Mesenteric fat pad (tissue), 1 donor: ENCODE measurements at places on chromosomes 13 and 19. TPM values are rescaled to one million over a fixed set of nuclear protein-coding genes. Genes with fewer than 3 reads are reported as not detected.

GRCh38 chr19:33529094-33529676 is 7.6 kb upstream of the PEPD start:
- no peak for DNase-seq

GRCh38 chr13:98345107-98345935 is 168.3 kb upstream of the RNF113B start:
- DNase-seq, result no peak

DNA sequence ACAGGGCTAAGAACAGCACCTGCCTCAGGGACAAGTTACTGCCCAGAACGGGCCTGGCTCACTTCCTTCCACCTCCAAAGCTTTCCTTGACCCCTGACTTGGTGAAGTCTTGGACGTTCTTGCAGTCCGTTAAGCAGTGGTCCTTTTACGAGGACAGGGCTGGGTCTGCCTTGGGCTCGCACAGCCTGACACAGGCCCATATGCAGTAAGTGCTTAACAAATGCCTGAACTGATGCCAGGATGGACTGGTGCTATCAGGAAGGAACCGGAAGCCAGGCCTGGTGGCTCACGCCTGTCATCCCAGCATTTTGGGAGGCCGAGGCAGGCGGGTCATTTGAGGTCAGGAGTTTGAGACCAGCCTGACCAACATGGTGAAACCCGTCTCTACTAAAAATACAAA is 1.8 kb upstream of the PLK5 start:
- no peak for DNase-seq

- DNase-seq, result no peak
Observed at GRCh38 chr13:106596275-106596937, 28.5 kb upstream of the ARGLU1 start.

DNA sequence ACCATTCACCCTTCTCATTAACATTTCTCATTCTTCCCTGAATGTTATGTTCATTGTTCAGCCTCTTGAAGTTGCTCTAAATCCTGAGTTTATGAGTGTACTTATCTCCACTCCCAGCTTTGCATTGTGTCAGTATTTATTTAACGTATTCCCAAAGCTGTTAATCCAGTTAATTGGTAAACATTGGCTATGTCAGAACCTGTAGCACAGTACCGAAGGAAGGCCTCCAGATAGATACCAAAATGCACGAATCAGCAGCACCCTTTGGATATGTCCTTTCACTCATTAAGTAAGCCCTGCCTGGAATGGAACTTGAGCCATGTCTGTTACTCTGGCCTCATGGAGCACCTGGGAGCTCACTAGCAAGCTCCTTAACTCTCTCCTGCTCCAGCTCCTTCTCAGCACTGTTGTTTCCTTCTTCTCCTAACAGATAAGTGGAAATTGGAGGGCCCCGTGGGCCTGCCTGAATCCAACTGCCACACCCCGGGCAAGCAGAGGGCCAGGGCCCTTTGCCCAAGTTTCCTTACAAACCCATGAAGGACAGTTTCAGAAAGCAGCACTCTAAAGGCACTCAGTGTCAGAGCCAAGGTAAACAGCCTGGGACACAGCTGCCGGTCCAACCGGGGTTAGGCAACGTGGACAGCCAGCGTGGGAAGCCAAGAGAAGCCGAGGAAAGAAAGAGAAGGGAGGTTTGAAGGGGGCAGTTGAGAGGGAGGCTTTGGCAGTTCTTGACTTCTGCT is 155.0 kb upstream of the SERP2 start:
- no peak for DNase-seq

DNA sequence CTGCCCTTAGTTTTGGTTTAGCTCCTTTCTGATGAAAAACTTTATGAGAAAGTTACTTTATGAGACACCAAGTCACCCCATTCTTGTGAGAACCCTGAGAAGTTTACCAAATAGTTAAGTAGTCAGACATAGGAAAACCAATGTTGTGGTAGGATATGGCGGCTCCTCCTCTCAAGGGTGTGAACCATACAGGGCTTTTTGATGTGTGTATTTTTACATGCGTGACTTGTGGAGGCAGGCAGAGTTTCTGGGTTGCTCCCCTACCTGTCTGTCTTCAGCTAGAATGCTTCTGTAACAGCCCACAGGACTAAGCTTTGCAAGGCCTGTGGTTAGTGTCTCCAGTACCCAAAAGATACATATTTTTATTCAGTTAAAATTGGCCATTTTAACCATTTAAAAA is 18.3 kb downstream of the UBAC2 start:
- no peak for DNase-seq

- no peak for DNase-seq
Observed at GRCh38 chr13:40777809-40778175, 6.8 kb upstream of the MRPS31 start.

DNA sequence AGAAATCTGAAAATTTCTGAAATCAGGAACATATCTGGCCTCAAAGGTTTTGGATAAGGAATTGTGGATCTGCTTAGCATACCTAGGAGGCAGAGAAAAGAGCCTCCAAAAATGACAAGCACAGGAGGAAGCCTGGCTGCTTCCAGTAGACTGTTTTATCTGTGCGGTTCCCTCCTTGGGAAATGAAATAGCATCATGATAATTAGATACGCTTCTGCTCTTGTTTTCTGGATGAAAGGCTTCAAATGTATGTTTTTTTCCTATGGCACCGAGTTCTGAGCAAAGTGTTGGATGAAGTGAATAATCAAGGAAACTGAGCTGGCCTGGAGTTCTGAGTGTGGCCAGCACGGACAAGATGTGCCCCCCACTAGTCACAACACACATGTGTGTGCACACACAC is 19.8 kb upstream of the GPR12 start:
- no peak for DNase-seq

DNA sequence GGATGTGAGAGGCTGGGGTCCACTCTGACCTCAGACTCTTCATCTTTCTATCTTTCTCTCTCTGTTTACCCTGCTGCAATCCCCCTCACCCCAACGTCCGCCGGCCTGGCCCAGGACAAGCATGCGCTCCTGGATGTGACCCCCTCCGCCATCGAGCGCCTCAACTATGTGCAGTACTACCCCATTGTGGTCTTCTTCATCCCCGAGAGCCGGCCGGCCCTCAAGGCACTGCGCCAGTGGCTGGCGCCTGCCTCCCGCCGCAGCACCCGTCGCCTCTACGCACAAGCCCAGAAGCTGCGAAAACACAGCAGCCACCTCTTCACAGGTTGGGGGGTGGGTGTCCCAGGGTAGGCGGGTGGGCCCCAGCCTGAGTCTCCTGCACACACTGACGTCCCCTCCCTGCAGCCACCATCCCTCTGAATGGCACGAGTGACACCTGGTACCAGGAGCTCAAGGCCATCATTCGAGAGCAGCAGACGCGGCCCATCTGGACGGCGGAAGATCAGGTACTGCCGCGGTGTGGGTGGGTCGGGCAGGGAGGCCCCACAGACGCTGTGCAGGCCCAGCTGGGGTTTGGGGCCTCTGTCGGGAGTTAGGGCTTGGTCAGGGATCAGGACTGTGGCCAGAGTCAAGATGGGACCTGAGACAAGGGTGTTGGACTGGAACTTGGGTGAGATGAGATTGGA is 15.0 kb downstream of the APBA3 start:
- no peak for DNase-seq

The CEACAM16 gene
- total RNA-seq, result not detected

The RDH8 gene
- not detected for total RNA-seq

The PODNL1 gene
- total RNA-seq, result 0.93 TPM
